ENCODE measurements at places on chromosomes 13 and 19.
A peak's percentile ranks its signal among the peaks of the same experiment; 100 is the strongest.

DNA sequence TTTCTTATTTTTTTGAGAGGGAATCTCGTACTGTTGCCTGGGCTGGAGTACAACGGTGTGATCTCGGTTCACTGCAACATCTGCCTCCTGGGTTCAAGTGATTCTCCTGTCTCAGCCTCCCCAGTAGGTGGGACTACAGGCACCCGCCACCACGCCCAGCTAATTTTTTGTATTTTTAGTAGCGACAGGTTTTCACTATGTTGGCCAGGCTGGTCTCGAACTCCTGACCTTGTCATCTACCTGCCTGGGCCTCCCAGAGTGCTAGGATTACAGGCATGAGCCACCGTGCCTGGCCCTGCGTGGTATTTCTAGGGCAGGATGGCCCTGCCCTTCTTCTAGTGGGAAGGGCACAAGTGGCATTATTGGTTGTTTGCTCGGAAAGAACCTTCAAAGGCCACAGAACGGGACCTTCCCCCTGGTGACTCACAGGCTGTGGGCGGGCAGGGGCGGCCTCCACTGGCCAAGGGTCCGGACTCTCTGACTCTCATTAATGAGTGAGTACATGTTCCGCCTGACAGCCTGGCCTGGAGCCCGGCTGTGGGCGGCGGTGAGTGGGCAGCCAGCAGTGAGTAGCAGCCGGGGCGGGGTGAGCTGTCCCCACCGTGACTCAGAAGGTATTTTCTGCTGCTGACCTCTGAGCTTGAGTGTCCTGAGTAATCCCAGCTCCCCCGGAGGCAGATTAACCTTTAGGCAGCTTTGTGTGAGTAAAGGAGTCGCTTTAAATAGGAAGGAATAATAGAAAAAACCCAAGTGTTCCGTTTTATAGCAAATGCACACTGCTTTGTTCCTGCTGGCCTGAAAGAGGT lies 5.1 kb downstream of the DOT1L start:
- no peak for DNase-seq

DNA sequence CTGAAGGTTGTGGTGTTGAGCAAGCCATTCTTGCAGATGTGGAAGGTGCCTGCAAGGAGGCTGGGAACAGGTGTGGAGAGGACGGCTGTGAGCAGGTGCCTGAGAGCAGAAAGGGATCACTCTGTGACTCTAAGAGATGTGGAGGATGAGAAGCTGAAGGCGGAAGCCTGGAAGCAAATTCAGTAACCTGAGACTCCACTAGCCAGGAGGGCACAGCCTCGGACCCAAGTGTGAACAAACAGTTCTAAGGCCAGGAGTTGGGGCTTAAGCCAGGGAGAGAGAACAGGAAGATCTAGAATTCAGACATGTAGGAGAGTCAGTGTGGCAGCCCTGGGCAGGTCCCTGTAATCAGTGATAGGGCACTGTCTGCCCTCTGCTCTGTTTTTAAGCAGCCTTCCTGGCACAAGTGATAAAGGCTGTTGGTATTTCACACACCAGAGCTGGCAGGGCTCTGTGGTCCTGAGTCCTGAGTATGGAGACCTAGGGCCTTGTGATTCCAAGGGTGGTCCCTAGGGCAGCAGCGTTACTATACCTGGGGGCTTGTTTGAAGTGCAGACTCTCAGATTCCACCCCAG lies 131.3 kb downstream of the SLC7A1 start:
- DNase-seq, result no peak

GRCh38 chr19:36688058-36688457 lies 646 bp downstream of the ZNF567 start:
- no peak for DNase-seq

DNA sequence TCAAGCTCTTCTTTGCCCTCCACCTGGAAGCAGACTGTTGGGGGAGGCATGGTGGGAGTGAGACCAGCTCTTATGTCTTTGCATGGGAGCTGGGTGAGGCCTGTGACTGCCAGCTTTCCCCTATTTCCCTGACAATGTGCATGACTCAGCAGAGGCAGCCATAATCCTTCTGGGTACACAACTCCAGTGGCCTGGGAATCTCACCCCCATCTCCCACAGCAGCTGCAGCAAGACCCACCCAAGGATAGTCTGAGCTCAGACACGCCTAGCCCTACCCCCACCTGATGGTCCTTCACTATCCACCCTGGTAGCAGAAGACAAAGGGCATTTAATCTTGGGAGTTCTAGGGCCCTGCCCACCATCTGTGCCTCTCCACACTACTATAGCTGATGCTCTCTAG lies 41.4 kb upstream of the FGF14 start:
- no peak for DNase-seq

- DNase-seq, result no peak
Observed at GRCh38 chr13:37270226-37271001, 164.9 kb upstream of the CSNK1A1L start.

GRCh38 chr19:19540064-19540714 lies 2.1 kb downstream of the CILP2 start:
- DNase-seq, result peak; percentile 40

GRCh38 chr19:41166944-41167804 lies 25.8 kb upstream of the CYP2S1 start:
- DNase-seq, result no peak

- no peak for DNase-seq
Observed at GRCh38 chr13:32976056-32976805, 40.0 kb upstream of the KL start.

- DNase-seq, result no peak
Observed at GRCh38 chr13:98110749-98111148, 32.1 kb upstream of the FARP1 start.

DNA sequence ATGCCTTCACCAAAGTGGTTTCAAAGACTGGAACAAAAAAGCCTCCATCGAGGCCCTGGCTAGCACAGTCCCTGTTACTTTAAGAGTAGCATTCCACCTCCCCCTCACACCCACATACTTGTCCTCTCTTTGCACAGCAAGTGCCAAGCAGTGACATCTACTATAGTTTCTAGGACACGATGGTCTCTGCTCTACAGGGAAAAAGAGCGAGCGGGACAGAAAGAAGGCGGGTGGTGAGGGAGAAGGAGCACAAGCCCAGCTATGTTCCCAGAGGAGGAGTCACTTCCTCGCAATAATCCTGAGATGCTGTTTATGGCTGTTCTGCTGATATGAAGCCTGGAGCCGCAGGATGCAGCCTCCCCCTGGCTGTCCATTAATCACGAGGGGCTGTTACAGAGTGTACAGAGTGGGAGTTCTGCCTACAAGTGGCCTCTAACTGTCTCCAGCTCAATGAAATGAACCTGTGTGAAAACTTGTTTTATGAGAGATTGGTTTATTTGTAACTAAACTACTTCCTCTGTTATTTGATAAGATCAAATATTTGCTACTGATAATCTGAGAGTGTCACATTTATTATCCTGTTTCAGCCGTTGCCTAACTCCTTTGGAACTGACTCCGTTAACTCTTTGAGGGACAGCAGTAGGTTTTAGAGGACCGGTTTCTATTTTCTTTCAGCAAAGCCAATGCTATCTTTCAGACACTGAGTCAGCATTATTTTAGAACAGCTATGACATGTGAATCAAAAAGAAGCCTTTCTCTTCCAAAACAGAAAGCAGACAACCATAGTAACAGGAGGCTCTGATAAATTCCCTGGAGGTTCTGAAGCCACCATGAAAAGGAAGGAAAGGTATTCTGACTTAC lies 208.0 kb downstream of the SPRY2 start:
- DNase-seq, result peak; percentile 51

- peak; percentile 69 for DNase-seq
Observed at GRCh38 chr19:13051557-13052165, 51.0 kb downstream of the LYL1 start.

GRCh38 chr19:42961119-42961518 lies 24.1 kb upstream of the PSG7 start:
- no peak for DNase-seq

- no peak for DNase-seq
Observed at GRCh38 chr19:50384685-50385535, 763 bp downstream of the POLD1 start.

DNA sequence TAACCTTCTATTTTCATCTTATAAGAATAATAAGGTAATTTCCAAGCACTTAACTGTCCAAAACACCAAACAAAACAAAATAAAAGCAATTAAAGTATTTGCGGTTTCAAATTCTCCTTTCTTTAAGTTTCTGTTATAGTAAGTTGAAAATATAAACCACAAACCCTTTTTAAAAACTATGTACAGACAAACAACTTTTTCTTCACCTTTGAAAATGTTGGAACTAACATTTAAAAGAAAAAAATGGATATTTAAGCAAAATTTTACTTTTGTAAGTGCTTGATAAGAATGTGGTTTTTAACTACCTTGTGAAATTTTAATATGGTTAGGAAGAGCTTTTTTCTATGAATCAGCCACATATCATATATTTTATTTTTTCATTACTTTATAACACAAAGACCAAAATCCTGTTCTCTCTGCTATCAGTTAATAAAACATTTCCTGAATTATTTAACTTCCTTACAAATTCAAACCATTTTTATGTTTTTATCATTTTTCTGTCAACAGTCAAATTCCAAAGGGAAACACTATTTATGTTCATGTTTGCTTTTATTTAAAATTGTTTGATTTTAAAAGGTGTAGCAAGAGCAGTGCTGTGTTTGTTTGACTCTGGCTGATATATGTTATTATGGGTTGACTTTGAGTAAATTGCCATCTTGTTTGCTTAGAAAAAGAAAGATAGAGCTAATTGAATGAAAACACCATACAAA lies 554.1 kb upstream of the KLHL1 start:
- no peak for DNase-seq

DNA sequence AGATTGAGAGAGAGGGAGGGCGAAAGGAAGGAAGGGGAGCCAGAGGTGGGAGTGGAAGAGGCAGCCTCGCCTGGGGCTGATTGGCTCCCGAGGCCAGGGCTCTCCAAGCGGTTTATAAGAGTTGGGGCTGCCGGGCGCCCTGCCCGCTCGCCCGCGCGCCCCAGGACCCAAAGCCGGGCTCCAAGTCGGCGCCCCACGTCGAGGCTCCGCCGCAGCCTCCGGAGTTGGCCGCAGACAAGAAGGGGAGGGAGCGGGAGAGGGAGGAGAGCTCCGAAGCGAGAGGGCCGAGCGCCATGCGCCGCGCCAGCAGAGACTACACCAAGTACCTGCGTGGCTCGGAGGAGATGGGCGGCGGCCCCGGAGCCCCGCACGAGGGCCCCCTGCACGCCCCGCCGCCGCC lies at the start of gene TNFSF11:
Gene TNFSF11, plus strand, starts transcription at position 142 of the 400 bp plus-strand sequence. Its CDS starts 152 bp downstream, at position 294.
- no peak for DNase-seq

- DNase-seq, result no peak
Observed at GRCh38 chr19:45071969-45072790, 4.1 kb downstream of the ZNF296 start.

- DNase-seq, result no peak
Observed at GRCh38 chr13:52130641-52131040, 1.8 kb upstream of the NEK5 start.

- DNase-seq, result no peak
Observed at GRCh38 chr13:80048030-80048429, 292.9 kb downstream of the SPRY2 start.

DNA sequence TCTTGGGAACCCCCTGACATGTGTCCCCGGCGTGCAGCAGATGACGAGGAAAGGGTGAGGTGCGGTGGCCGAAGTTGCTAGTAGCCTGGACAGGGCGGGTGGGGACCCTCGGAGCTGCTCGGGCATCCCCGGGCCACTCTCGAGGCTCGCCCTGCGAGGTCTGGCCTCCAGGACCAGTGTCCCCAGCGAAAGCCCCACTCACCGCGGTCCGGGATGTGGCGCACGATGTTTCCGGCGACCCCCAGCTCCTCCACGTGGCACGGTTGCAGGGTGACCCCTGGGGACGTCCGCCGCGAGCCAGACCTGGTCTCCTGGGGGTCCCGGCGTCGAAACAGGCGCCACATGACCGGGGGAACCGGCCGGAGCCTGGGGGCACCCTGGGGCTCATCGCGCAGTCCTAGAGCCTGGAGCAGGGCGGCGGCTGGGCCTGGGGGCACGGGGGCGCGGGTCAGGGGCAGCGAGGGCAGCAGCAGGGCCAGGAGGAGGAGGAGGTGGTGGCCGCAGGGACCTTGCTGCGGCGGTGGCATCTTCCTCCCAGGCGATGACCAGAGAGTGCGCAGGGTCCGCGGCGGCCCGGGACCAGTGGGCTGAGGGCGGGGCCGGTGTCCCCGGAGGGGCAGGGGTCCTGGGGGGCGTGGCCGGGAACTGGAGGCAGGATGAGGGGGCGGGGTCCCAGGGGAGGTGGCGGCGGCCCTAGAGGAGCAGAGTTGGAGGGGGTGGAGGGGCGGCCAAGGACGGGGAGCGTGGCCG lies 26.0 kb downstream of the CERS1 start:
- DNase-seq, result no peak

- no peak for DNase-seq
Observed at GRCh38 chr13:81568824-81569223, 1227.9 kb upstream of the SPRY2 start.

GRCh38 chr13:61146158-61146557 lies 269.5 kb downstream of the PCDH20 start:
- no peak for DNase-seq

DNA sequence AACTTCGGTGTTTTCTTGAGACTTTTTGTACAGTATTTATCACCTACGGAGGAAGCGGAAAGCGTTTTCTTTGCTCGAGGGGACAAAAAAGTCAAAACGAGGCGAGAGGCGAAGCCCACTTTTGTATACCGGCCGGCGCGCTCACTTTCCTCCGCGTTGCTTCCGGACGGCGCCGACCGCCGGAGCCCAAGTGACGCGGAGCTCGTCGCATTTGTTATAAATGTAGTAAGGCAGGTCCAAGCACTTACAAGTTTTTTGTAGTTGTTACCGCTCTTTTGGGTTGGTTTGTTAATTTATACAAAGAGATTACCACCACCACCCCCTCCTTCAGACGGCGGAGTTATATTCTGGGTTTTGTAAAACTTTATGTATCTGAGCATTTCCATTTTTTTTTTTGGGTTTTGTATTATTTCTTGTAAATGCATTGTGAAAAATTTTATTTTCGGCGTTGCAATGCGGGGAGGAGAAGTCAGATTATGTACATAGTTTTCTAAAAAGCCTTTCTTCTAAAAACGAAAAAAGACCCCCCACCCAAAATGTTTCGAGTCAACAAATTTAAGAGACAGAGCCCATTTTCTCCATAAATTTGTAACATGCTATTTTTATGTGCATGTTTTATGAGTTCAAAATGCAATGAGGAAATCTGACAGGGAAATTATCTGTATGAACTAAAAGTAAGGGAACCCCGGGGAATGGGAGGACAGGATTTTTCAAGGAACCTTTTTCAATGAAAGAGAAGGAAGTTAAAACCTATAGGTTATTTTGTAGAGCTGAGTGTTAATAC lies 2.3 kb downstream of the SOX1 start:
- no peak for DNase-seq

DNA sequence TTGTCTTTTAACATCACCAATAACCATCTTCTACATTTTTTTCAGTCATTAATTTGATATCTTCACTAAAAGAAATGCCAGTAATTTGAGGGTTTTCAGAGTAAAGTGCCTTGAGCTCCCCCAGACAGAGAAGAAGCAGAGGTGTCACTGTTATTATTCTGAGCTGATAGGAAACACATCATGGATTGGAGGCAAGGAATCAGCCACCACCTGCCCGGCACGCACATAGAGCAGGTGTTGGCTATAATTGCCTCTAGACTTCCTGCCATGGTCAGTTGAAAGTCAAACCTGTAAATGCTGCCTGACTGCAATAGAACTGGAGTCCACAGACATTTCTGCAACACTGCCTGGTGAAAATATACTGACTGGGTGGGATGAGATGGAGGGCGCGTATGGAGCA lies 776.6 kb downstream of the UQCRFS1 start:
- DNase-seq, result no peak
